Motor neuron (in vitro differentiated cells): ENCODE measurements at places on chromosomes 5 and 9. TPM values are rescaled to one million over a fixed set of nuclear protein-coding genes. Genes with fewer than 3 reads are reported as not detected.

PRR16 gene
- 0.92 and 1.3 TPM in 2 replicates for total RNA-seq

FOXD4L6 gene
- 0.41 and 0.47 TPM in 2 replicates for total RNA-seq

GARIN3 gene
- 0.47 and 0.49 TPM in 2 replicates for total RNA-seq

DNAH5 gene
- total RNA-seq: 0.44 and 0.49 TPM in 2 replicates

ACSL6 gene
- total RNA-seq: 15.0 and 22.5 TPM in 2 replicates

CTSV gene
- 5.6 and 7.5 TPM in 2 replicates for total RNA-seq

FGFR4 gene
- 1.2 and 1.8 TPM in 2 replicates for total RNA-seq

NME5 gene
- total RNA-seq: 25.1 and 26.2 TPM in 2 replicates

ADRB2 gene
- total RNA-seq: 0.31 and 0.50 TPM in 2 replicates

HTR1A gene
- total RNA-seq: 0.38 TPM in 1 of 2 replicates, not detected in the other

UBE2QL1 gene
- total RNA-seq: 27.9 and 29.3 TPM in 2 replicates

CENPP gene
- 4.8 and 5.5 TPM in 2 replicates for total RNA-seq

IL13 gene
- total RNA-seq: 0.38 and 0.68 TPM in 2 replicates

ZNF618 gene
- total RNA-seq: 28.9 and 31.5 TPM in 2 replicates

KCNMB1 gene
- 0.45 and 0.59 TPM in 2 replicates for total RNA-seq

ITK gene
- 0.05 and 0.18 TPM in 2 replicates for total RNA-seq

NTNG2 gene
- total RNA-seq: 1.4 and 2.3 TPM in 2 replicates

MVB12B gene
- total RNA-seq: 20.4 and 25.9 TPM in 2 replicates

ARSI gene
- total RNA-seq: 0.06 TPM in 1 of 2 replicates, not detected in the other

ZNF883 gene
- total RNA-seq: 0.09 and 0.29 TPM in 2 replicates

HIGD2A gene
- 108 and 125 TPM in 2 replicates for total RNA-seq

PCDHGB1 gene
- 1.0 and 2.4 TPM in 2 replicates for total RNA-seq

AGXT2 gene
- 0.16 and 0.32 TPM in 2 replicates for total RNA-seq

CLPTM1L gene
- 113 and 132 TPM in 2 replicates for total RNA-seq

FGF10 gene
- 2.4 and 3.2 TPM in 2 replicates for total RNA-seq

C5orf52 gene
- total RNA-seq: not detected in 2 replicates

CCDC152 gene
- total RNA-seq: 0.95 and 1.7 TPM in 2 replicates

GARNL3 gene
- total RNA-seq: 21.3 and 28.8 TPM in 2 replicates

RNF180 gene
- 5.3 and 5.5 TPM in 2 replicates for total RNA-seq

SLC6A3 gene
- 0.71 and 1.1 TPM in 2 replicates for total RNA-seq

PCA3 gene
- 0.25 and 1.5 TPM in 2 replicates for total RNA-seq

SV2C gene
- 21.8 and 25.3 TPM in 2 replicates for total RNA-seq

AK1 gene
- total RNA-seq: 68.5 and 70.1 TPM in 2 replicates

HK3 gene
- not detected in 2 replicates for total RNA-seq

IRX2 gene
- 9.0 and 12.2 TPM in 2 replicates for total RNA-seq

MOB3B gene
- 3.7 and 3.8 TPM in 2 replicates for total RNA-seq

C7 gene
- total RNA-seq: 0.33 and 0.39 TPM in 2 replicates

IRX4 gene
- total RNA-seq: 0.11 and 0.38 TPM in 2 replicates

UGT3A2 gene
- 0.27 and 0.29 TPM in 2 replicates for total RNA-seq

PAEP gene
- 0.53 and 2.1 TPM in 2 replicates for total RNA-seq

REEP2 gene
- total RNA-seq: 2.4 and 11.0 TPM in 2 replicates

GKAP1 gene
- total RNA-seq: 3.3 and 5.7 TPM in 2 replicates

TRPM6 gene
- 0.08 and 0.27 TPM in 2 replicates for total RNA-seq

PFN3 gene
- 0.92 TPM in 1 of 2 replicates, not detected in the other for total RNA-seq

IFNA13 gene
- total RNA-seq: not detected in 2 replicates

GRXCR2 gene
- not detected in 2 replicates for total RNA-seq

PCDHB9 gene
- 0.83 and 1.3 TPM in 2 replicates for total RNA-seq

GLDC gene
- 35.7 and 36.2 TPM in 2 replicates for total RNA-seq

CCDC192 gene
- not detected in 2 replicates for total RNA-seq

PCDHB5 gene
- total RNA-seq: 0.27 and 2.2 TPM in 2 replicates
